Naive thymus-derived CD8-positive, alpha-beta T cell (primary cell): ENCODE measurements at places on chromosomes 2 and 18.

DNA sequence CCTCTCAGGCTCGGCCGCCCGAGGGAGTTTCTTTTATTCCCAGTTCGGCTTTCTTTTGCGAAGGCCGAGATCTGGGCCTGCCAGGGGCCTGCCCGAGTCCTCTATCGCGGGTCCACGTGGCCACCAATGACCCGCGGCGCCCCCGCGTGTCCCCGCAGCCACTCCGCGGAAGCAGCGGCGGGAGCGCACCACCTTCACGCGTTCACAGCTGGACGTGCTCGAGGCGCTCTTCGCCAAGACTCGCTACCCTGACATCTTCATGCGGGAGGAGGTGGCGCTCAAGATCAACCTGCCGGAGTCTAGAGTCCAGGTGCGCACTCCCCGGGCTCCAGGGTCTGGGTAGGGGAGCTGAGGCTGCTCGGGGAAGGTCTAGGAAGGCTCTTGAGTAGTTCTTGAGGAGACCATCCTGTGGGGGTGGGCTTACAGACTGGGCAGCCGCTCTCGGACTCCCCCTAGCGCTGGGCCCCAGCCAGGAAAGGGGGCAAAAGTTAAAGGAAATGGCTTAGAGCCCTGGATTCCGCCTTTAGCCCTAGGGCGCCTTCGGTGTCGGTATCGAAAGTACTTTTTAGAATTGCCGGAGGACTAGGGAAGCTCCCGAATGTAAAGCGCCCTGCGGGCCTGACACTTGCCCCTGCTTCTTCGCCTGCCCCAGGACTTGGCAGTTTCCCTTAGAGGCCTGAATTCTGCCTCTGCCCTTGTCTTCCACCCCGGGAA lies 3.4 kb downstream of the OTX1 start:
- no peak for DNase-seq

DNA sequence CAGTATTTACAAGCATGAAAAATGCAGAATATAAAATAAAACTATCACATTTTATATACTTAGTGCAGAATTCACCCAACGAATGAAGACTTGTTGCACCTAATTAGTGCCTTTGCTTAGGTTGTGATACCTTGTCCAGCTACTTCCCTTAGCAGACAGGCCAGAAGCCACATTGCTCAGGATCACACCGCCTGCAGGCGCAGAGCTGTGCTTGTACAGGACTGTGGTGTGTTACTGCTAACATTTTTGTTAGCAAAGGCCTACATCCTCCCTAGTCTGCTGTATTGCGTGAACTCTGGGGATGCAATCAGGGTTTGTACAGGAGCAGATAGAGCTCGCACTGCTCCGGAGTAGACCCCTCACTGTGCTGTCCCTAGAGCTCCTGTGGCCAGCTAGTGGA lies 336.9 kb downstream of the CBLN2 start:
- DNase-seq: no peak

- no peak for DNase-seq
Observed at GRCh38 chr2:230043461-230043860, 25.3 kb downstream of the SLC16A14 start.

DNA sequence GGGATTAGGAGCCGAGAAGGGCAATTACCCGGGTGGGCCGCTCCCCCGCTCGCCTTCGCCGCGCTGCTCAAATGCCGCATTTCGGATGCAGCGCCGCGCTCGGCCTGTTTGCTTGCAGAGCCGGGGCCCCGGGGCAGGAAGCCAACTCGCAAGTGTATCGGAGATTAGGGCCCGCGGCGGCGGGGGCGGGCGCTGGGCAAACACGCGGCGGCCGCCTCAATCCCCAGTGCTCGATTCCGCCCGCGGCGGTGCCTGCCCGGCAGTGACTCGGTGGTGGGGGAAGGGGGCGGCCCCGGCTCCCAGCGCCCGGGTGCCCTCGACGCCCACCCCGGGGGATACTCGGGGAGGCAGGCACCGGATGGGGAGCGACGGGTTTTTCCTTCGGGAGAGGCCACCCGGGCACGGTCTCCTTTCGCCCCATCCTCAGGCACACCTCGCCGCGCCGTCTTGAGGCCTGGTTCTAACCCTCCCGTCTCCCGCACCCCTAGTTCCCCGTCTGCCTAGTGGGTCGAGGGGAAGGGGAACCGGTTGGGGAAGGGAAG lies 26.6 kb upstream of the NOTO start:
- DNase-seq: peak; percentile 55

DNA sequence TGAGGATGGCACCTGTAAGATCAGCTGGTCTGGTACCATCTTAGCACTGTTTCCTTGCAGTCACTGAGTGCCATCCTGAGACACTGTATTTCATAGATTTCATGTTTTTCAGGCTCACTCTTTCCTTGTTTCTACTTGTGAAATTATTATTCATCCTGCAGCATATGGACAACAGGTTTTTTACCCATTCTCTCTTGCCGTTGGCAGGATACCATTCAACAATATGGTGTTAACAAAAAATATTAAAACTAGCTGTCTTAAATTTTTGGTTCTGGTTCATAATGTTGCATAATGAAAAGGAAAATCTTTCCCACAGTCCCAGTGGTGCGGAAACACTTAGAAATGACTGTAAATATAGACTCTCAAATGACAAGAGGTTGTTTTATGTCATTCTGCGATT lies 23.1 kb upstream of the ATG16L1 start:
- no peak for DNase-seq

- no peak for DNase-seq
Observed at GRCh38 chr2:134452042-134452733, 198.3 kb downstream of the MGAT5 start.

DNA sequence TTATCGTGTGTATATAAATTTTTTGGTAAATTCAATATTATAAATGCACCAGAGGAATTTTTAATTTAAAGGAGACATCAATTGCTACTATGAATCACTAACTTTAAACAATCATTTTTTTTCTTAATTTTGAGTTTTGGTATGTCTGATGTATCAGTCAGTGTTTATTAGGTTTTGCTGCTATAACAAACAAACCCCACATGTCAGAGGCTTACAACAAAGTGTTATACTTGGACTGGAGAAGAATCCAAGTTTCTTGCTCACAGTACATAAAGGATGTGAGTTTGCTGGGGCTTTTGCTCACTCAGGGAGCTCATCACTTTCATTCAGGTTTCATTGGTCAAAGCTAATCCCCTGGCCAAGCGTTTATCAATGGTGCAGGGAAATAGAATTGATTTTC lies 81.8 kb downstream of the VWC2L start:
- DNase-seq: no peak

GRCh38 chr2:241584436-241584835 lies 25.9 kb downstream of the BOK start:
- DNase-seq: no peak

DNA sequence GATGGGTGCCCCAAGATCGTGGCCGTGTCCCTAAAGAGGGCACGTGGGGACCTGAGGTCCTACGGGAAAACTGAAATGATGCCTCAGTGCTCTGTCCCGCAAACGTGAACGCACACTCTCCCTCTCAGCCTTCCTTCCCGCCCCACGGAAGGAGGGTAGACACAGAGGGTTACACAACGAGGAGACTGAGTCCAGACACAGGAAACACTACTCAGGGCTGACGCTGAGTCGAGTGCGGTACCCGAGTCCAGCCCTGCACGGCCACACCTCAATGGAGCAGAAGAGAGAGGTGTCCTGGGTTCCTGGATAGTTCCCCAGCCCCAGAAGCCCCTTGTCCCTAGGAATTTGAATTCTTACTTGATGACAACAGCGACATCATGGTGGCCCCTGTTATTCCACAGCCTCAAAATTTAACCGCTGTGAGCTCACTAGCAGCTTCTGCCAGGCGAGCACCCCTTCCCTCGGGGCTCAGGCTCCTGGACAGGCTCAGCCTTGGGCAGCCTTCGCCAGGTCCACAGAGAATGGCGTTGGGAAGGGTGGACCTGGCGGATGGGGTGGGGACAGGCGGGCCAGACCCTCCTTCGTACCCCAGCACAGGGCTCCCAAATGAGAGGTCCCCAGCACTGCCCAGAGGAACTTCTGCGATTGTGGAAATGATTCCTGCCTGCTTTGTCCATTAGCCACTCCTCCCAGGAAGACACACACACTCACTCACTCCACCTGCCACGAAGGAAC lies 980 bp upstream of the RNPEPL1 start:
- DNase-seq: no peak

GRCh38 chr2:39796134-39796533 lies 17.1 kb upstream of the THUMPD2 start:
- DNase-seq: no peak

- no peak for DNase-seq
Observed at GRCh38 chr18:34595690-34596089, 114.4 kb upstream of the DTNA start.

GRCh38 chr18:45962461-45962860 lies 4.7 kb downstream of the EPG5 start:
- DNase-seq: peak; percentile 67

DNA sequence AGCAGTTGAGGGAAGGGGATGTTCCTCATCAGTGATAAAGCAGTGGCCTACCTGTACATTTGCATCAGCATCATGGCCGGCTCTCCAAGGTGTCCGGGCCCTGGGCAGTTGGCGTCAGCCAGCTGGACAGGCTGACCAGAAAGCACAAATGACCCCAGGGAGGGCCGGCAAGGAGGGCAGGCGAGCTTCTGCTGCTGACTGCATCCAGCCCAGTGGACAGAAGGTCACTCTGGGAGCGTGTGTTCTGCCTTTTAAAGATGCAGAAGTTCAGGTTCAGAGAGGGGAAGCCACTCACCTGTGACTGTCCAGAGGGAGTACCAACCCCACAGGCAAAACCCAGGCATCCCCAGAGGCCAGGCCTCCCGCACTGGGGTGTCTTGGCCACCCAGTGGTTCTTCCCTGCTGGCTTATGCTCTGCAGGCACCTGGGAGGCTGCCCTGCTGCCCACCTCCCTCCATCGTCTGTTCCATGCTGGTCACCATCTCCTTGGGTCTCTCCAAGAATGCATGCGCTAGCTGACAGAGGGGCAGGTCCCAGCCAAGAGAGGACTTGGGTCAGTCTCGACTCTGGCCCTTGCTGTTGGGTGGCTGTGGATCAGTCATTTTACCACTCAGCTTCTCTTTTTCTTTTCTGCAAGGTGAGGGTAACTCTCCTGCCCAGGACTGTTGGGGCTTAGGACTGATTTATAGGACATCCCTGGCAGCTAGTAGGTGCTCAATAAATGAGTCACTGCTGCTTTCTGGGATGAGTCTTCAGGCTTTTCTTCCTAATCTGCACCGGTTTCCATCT lies 89.9 kb downstream of the INHBB start:
- no peak for DNase-seq

- no peak for DNase-seq
Observed at GRCh38 chr2:134463699-134464022, 209.8 kb downstream of the MGAT5 start.

- DNase-seq: peak; percentile 56
Observed at GRCh38 chr2:23532391-23533337, 147.7 kb downstream of the KLHL29 start.

GRCh38 chr2:219562049-219563020 lies 9.0 kb downstream of the OBSL1 start:
- DNase-seq: no peak

GRCh38 chr2:21332993-21333625 lies 209.3 kb downstream of the TDRD15 start:
- DNase-seq: no peak

GRCh38 chr2:106833256-106833655 lies 52.7 kb downstream of the ST6GAL2 start:
- DNase-seq: no peak

- DNase-seq: no peak
Observed at GRCh38 chr2:235914756-235915155, 253.4 kb downstream of the GBX2 start.

GRCh38 chr2:36373149-36373926 lies 17.8 kb downstream of the CRIM1 start:
- DNase-seq: no peak

DNA sequence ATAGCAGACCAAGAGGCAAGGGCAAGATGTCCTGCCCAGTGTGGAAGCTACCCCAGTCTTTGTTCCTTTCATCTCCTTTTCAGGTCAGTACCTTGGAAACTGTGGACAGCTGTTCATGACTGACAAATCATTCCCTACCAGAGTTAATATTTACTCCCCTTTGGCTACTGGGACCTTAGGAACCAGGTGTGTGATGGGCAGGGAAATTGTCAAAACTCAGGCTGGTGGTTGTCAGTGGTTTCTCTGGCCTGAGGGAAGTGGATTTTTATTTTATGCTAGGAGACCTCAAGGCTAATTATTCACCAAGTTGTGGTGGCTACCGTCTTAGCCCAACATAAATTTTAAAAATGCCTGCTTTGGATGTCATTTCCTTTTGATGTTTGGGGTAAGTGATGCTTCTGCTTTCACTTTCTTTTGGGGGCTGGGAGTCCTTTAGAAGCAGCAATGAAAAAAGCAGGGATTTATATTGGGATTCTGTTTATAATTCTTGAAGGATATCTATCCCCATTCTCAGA lies 119.3 kb downstream of the SETBP1 start:
- DNase-seq: no peak

GRCh38 chr2:137960223-137960622 lies 4.0 kb upstream of the HNMT start:
- DNase-seq: no peak

DNA sequence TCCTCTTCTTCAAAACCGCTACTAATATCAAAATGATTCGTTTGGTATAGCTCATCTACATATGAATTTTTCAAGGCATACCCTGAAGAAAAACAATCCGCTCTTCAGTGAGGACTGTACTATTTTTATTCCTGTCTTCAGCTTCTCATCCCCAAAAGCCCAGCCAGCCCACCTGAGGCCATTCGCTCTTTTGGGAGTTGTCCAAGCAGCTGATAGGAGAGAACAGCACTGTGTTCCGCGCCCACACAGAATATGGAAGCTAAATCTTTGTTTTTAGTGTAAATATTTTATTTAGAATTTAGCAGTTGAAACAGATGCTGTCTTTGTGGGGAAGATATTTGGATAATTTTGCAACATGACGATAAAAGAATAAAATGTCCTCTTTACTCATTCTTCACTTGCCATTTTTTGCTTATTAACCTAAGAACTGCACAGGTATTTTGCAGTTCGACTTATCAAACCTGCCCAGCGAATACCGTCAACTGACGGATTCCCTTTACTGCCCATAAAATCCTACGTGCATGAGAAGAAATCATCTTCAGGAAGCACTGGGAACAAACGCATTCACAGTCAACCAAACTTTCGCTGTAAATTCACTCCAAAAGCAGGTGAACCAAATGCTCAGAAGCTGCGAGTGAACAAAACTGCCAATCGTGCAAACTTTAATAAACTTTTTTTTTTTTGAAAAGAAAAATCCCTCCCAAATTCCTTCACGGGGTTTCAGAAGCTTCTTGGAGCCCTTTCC lies 3.4 kb downstream of the ZNF521 start:
- DNase-seq: no peak
